ENCODE measurements at places on chromosomes 16 and 17.

GRCh38 chr16:89113152-89113547 lies 19.5 kb downstream of the ACSF3 start:
- no peak for DNase-seq

GRCh38 chr16:79644971-79645667 lies 44.6 kb upstream of the MAF start:
- DNase-seq = no peak

DNA sequence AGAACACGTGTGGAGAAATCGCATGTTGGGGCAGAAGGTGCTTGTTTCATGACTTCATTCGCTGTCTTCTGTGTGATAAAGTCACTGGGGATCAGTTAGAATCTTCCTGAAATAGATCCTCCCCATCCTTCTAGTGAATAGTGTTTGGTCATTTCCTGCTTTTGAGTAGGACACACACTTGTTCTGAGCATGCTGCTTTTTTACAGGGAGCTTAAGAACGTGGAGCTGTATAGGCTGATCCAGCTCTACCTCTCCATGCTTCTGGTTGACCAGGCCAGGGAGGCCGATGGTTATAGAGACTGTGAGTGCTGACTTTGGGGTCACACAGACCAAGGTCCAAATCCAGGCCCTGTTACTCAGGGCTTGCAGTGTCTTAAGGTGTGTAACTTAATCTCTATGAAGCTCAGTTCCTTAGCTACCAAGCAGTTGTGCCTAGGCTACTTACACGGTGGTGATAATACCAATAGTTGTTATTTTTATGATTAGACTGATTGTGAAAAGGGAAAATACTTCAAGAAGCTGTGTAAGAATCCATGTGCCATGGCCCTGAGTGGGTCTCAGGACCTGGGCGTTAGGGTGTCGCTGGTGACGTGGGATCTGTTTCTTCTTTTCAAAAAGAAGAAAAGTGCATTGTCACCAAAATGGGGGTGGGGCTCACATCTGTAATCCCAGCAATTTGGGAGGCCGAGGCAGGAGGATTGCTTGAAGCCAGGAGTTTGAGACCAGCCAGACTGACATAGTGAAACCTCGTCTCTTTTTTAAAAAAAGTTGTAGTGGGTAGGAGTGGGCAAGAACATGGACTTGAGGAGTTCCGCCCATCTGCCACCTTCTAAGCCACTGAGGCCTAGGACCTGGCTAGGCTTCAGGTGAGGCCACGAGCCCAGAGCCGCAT lies 64.1 kb upstream of the LGALS9 start:
- DNase-seq = no peak

DNA sequence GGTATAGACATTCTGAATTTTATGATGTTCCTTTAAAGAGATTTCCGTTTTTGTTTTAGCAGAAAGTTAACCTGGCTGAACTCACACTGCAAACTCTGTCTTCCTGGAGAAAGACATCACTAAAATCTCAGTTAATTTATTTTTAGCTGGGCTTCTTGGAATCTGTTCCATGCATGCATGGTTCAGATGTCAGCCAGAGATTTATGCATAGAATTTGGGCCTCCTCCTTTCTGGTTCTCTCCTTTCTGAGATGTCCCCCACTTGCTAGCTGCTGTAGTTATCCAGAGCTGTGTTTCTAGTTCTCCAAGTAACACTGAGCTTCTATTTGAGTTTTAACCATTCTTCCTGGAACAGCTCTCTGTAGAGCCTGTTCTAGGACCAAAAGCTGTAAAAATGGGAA lies 77.3 kb upstream of the TANC2 start:
- DNase-seq = no peak

DNA sequence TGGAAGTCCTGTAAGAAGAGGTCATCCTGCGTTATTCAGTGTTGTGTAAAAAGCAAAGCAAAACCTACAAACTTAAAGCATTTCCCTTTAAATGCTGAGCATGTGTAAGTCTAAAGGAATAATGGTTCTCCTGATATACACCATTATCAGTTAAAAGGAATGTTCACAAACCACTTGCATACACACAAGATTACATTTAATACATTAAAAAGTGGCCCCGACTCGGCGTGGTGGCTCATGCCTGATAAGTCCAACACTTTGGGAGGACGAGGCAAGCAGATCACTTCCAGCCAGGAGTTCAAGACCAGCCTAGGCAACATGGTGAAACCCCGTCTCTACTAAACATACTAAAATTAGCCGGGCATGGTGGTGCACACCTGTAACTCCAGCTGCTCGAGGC lies 30.5 kb downstream of the CPPED1 start:
- no peak for DNase-seq

GRCh38 chr17:21199856-21200255 lies 14.1 kb downstream of the TMEM11 start:
- DNase-seq = no peak

GRCh38 chr17:40281663-40282062 lies 6.0 kb upstream of the CDC6 start:
- DNase-seq = no peak

Measured in NCI-H1048 (cell line).